Progenitor cell of endocrine pancreas (in vitro differentiated cells): ENCODE measurements at places on chromosomes 3 and 15.

GRCh38 chr3:160016972-160017371 lies 28.3 kb downstream of the IL12A start:
- no peak for DNase-seq

- DNase-seq = no peak
Measured at GRCh38 chr3:84621823-84622222, 337.0 kb upstream of the CADM2 start.

DNA sequence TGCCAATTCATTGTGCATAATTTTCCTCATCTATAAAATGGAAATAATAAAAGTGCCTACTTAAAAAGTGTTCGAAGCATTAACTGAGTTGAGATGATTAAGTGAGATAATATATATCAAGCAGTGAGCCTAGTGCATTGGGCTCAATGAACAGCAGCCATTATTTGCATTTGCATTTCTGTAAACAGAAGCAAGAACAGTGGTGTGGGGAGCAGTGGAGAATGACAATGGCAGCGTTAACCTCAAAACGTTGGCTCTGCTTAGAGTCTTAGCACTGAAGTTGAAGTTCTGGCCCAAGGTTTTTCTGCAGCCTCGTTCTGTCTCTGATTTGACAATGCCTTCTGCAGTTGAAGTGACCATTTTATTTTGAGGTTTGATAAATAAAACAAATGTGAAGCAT lies 466.3 kb upstream of the ONECUT1 start:
- no peak for DNase-seq

- DNase-seq = no peak
Measured at GRCh38 chr15:31405200-31405920, 78.7 kb downstream of the KLF13 start.

DNA sequence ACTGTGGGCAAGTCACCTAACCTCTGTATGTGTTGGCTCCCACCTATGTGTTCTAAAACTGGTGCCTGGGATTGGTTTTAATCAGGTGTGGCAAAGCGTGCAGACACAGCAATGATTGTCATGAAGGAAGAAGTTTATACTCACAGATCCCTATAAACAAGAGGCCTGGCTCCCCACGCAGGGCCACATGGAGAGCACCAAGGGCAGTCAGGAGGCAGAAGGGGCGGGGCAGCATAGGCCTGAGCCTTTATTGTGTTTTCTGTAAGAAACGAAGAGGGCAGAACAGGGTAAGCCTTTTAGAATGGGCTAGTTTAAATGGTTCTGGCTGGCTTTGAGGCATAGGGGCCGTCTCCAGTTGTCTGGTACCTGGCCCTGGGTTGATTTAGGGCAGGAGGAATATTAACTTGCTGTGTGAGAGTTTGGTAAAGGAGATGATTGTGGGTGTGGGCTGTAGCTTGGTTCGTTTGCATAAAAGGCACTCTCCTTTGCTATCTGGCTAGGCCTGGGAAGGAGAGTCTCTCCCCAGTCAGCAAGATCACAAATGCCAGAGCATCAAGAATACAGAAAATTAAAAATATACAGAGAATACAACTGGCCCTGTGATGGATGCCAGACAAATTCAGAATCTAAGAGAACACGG lies 2.2 kb upstream of the FBXW12 start:
- no peak for DNase-seq

- no peak for DNase-seq
Measured at GRCh38 chr3:187102073-187102634, 37.1 kb downstream of the RPL39L start.

- DNase-seq = no peak
Measured at GRCh38 chr3:156626104-156626503, 48.3 kb upstream of the TIPARP start.
